ENCODE measurements at places on chromosomes 11 and 22. TPM values are rescaled to one million over a fixed set of nuclear protein-coding genes. Genes with fewer than 3 reads are reported as not detected.

- no peak for DNase-seq
Observed at GRCh38 chr22:49567899-49568750, 259.5 kb downstream of the BRD1 start.

DNA sequence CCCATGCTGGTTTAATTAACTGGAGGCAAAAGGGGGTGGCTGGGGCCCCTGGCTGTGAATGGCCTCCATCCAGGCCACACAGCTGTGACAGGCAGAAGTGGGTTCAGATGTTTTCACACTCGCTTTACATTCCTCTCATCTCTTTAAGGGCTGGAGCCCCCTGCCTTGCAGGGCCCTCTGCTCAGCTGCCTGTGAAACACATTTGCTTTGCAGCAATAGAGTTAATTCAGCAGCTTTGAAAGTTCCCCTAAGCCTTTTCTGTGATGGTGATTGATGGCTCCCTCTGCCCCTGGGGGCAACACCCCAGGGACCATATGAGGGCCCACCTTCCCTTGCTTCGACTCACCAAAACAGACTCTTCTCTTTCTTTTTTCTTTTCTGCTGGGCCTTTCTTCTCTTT is 139.3 kb downstream of the FEZ1 start:
- DNase-seq, result no peak

DNA sequence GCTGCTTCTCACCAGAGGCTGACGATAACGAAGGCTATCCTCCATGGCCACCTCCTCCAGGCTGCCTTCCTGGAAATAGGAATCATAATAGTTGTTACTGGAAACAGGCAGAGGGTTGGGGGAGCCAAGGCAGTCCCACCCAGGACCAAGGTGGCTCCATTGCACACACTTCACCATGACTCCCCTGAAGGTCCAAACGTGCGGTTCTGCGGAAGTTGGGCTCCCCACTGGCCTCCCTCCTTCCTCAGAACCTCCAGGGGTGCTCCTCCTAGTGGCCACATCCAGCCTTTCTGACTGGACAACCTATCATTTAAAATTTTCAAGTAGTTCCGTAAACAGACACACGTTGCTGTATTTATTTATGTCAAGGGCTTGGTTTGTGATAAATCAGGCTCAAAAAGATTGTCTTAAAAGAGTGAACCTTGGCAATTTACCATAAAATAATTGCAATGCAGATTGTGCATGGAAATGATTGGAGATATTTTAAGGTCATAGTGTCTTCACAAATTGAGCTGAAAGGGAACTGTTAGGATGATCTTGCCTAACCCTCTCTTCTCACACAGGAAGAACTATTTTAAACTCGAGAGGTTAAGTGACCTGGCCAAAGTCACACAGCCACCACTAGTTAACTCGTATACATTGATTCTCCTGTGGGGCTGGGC is 1.4 kb upstream of the TCN2 start:
- peak; percentile 83 for DNase-seq

GRCh38 chr11:29093416-29094120 is 923.3 kb downstream of the KCNA4 start:
- no peak for DNase-seq

OR51I1 gene
- not detected for total RNA-seq

VPS37C gene
- total RNA-seq, result 13.7 TPM
